ENCODE measurements at places on chromosomes 3 and 15.

DNA sequence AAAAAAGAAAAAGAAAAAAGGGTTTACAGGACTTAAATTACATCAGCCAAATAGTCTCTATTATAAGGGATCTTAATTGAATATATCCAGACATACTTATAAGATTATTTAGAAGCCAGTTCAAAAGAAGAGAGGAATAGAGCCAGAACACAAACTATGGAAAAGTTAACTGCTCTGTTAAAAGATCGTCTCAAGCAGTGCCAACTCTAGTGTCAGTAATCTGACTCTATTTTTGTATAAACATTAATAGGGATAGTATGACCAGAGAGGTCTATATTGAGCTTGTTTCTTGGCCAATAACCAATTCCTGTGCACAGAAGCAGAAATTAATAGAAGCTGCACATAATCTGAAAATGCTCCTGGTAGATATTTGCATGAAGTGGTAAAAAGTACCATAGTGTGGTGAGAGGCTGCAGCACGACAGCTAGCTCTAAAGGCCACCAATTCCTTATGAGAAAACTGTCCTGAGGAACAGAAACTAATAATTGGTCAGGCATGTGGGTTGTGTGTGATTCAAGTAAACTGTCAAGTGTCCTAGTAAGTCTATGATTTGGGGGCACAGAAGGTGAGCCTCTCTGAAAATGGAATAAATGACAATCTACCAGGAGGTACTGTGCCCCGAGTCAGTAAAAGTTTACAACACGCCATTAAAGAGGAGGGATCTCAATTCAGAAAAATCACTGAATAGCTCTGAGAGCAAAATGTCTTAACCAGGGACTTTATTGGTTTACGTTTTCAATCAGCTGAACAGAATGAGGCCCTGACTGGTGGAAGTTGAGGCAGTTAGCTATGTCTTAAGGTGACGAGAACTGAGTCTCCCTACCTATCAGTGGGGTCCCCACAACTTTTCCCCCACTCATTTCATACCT, 51.5 kb upstream of the NANOGP8 start:
- no peaks in the 10 kb centered on the region for H3K4me1 ChIP-seq
- no peak overlapping the region for H3K27ac ChIP-seq
- no peak for DNase-seq
- H3K27me3 ChIP-seq = no peaks in the 10 kb centered on the region

DNA sequence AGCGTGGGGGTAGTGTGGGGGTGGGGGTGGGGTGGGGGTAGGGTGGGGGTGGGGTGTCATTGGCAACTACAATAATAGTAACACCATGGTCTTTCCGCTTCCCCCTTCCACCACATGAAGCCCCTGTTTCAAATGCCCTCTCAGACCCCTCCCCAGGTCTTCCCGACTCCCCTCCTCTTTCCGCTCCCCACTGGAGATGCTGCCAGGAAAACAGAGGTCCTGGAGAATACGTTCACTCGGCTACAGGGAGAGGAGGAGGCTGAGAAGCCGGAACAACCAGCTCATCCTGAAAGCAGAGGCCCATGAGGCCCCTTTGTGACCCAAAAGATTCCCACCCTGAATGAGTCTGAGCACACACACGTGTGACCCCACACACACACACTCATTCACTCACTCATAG, 75.4 kb downstream of the CPN2 start:
- H3K27me3 ChIP-seq = no peaks in the 10 kb centered on the region
- H3K4me3 ChIP-seq = no peak overlapping the region
- H3K4me1 ChIP-seq = peaks cover 4% of the 10 kb centered on the region
- no peak overlapping the region for H3K27ac ChIP-seq

DNA sequence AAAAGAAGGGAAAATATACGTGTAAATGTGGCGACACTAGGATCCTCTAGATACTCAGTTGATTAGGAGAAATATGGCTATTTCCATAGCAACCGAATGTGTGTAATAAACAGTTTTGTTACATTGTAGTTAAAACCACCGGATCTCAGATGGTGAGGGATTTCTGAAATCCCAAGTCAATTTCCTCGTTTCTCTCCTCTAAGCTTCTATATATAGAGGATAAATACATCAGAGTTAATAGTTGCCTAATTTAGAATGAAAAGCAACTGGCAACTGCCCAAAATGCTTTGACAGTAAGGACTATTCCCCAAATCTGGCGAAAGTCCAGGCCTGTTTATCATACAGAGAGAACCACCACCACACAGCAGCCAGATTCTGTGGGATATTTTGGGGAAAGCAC, 112.6 kb downstream of the GABRB3 start:
- H3K4me3 ChIP-seq = no peak overlapping the region
- no peaks in the 10 kb centered on the region for H3K4me1 ChIP-seq
- no peak for DNase-seq

DNA sequence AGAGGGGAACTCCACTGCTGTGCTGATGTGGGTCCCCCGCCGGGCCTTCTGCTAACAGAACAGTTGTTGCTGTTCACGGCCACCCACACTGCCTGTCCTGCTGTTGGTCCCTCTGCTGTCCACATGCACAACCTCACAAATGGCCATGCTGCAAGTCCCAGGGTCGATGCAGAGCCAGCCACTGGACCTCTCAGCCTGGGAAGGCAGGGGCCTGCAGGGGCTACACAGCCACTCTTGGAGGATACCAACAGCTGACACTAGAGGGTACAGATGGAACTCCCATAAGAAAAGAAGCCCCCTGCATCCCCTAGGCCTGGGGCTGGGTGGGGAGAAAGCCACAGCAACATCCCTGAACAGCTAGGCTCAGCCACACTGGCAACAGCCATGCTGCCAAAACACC, 104.4 kb upstream of the IQSEC1 start:
- no peaks in the 10 kb centered on the region for H3K36me3 ChIP-seq
- no peak overlapping the region for H3K27ac ChIP-seq
- no peaks in the 10 kb centered on the region for H3K4me1 ChIP-seq
- H3K4me3 ChIP-seq = no peak overlapping the region

DNA sequence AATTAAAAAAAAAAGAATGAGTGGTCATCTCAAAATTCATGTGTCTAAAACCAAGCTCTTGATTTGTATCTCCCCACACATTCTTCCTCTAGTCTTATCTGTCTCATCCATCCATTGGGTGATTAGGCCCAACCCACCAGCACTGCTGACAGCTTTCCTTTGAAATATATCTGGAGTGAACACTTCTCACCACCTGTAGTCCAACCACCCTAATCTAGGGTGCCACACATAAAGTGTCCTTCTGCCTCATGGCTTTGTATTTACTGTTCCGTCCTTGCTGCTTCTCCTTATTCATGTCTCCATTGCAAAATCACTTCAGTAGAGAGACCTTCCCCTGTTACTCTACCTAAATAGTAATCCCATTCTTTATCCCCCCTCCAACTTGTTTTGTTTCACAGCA, 82.4 kb upstream of the PTX3 start:
- no peak for DNase-seq
- no peaks in the 10 kb centered on the region for H3K4me1 ChIP-seq
- H3K27ac ChIP-seq = no peak overlapping the region
- no peaks in the 10 kb centered on the region for H3K27me3 ChIP-seq
- H3K4me3 ChIP-seq = no peak overlapping the region
- no peaks in the 10 kb centered on the region for H3K36me3 ChIP-seq

DNA sequence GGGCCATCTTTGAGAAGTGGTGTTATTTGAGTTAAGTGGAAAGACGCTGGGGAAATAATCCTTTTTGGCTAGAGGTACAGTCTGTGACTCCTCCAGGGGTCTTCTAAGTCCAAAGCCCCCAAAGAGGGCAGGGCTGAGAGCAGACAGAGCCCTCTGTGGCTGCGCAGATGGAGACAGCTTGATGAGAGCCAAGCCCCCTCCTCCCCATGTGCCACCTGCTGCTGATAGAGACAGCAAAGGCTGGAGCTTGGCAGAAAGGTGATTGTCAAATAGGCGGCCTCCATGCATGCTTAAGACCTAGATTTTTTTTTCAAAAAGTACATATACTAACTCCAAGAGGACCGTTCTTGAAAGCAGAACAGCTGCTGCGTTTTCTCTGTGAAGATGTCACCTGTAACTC, 72.4 kb downstream of the CRYGS start:
- no peaks in the 10 kb centered on the region for H3K27me3 ChIP-seq
- H3K4me3 ChIP-seq = no peak overlapping the region
- no peaks in the 10 kb centered on the region for H3K36me3 ChIP-seq
- H3K27ac ChIP-seq = no peak overlapping the region

DNA sequence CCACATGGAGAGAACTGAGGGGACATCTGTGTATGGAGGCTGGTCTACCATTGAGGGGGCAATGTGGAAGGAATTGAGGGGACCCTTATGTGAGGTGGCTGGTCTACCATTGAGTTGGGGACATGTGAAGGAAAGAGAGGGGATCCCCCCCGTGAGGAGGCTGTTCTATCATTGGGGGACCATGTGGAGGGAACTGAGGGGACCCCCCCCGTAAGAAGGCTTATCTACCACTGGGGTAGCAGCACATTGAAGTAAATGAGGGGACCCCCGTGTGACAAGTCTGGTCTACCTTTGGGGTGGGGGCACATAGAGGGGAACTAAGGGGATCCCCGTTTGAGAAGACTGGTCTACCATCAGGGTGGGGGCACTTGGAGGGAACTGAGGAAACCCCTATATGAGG, 158.0 kb downstream of the FBLN2 start:
- no peak overlapping the region for H3K27ac ChIP-seq
- DNase-seq = no peak
- peaks cover 10% of the 10 kb centered on the region for H3K27me3 ChIP-seq
- H3K4me3 ChIP-seq = no peak overlapping the region

DNA sequence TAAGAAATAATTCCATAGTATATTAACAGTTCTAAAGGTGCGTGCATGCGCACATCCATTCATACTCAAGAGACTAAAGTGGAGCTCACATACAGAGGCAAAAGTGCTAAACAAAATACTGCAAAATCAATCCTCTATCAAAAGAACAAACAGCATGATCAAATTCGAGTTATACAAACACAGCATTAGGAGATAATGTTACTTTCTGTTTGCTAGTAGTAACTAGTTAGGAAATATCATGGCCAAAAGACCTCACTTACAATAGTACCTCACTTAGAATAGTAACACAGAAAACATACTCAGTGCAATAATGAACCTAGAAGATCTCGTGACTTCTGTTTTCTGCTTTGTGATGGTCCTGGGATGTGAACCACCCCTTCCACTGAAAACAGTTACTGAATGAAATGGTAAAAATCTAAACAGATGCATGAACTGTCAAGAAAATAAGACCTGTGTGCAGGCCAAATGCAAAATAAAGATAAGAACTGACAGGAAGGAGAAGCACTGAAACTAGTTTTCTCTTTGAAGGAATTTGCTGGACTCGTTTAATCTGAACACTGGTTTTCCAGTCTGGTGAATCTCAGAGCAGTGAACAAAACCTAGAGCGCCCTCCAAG, 20.9 kb upstream of the CEMIP start:
- H3K4me3 ChIP-seq = no peak overlapping the region
- H3K27me3 ChIP-seq = no peaks in the 10 kb centered on the region
- peaks cover 5% of the 10 kb centered on the region for H3K36me3 ChIP-seq
- no peak for DNase-seq
- H3K4me1 ChIP-seq = no peaks in the 10 kb centered on the region

Measured in activated naive CD4-positive, alpha-beta T cell treated with anti-CD3 and anti-CD28 coated beads for 36 hours (primary cell).